ENCODE measurements at places on chromosomes 1 and 21. TPM values are rescaled to one million over a fixed set of nuclear protein-coding genes. Genes with fewer than 3 reads are reported as not detected.
A peak's percentile ranks its signal among the peaks of the same experiment; 100 is the strongest.

- DNase-seq: no peak
Measured at GRCh38 chr1:161261261-161262235, 3.0 kb downstream of the PCP4L1 start.

- no peak for DNase-seq
Measured at GRCh38 chr1:113647164-113647563, 112.1 kb downstream of the PHTF1 start.

GRCh38 chr1:64248065-64248464, 44.6 kb downstream of the UBE2U start:
- no peak for DNase-seq

DNA sequence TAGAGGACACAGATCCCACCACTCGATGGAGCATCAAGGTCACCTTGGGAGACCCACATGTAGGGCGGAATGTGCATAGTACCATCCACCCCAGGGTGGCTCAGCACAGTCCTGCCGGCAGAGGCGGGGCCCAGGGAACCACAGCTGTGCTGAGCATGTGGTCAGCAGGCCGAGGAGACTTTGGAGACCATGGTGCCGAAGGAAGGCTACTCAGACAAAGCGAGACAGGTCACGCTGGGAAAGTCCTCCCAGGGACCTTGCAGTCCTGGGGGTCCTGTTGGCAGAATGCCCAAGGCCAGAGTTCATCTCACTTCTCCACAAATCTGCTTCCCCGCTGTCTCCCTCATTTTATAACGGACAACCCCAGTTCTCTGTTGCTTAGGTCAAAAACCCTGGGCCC, 22.5 kb downstream of the WNT3A start:
- no peak for DNase-seq

- no peak for DNase-seq
Measured at GRCh38 chr1:3014443-3015268, 6.6 kb upstream of the ACTRT2 start.

GRCh38 chr1:62299426-62300200, 19.6 kb downstream of the KANK4 start:
- DNase-seq: peak; percentile 36

TSPAN2 gene
- 18.5 TPM for polyA plus RNA-seq

DEPDC1 gene
- 9.6 TPM for polyA plus RNA-seq
